ENCODE measurements at places on chromosomes 7 and 10.

DNA sequence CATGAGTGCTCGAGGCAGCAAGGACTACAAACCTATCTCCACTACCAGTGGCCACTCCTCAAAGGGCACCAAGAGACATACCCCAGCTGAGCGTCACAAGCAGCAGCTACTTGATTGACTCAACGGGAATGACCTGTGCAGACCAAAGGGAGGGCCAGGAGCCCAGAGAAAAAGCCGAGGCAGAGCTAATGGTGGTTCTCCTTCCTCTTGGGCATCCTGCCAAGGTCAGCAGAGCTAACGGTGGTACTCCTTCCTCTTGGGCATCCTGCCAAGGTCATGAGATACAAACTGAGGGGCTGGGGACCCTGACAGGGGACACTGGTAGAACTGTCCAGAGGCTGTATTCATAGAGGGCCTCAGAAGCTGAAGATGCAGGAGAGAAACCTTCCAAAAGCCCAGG is 60.4 kb downstream of the FAM53B start:
- no peak for DNase-seq

GRCh38 chr7:115965236-115965635 is 65.3 kb downstream of the TFEC start:
- DNase-seq, result no peak

GRCh38 chr10:23157239-23157681 is 34.9 kb upstream of the PTF1A start:
- no peak for DNase-seq

GRCh38 chr7:82335927-82336326 is 107.7 kb downstream of the CACNA2D1 start:
- peak; percentile 28 for DNase-seq

Data from left hindlimb (tissue), 1 donor.